ENCODE measurements at places on chromosomes 7 and 10.
A peak's percentile ranks its signal among the peaks of the same experiment; 100 is the strongest.

- DNase-seq, result no peak
These were observed 248.3 kb upstream of the IGFBP3 start for GRCh38 chr7:46169384-46169755.

- DNase-seq, result no peak
These were observed 40.3 kb downstream of the ARHGAP22 start for GRCh38 chr10:48564466-48565160.

- DNase-seq, result no peak
These were observed 667 bp downstream of the KLLN start for GRCh38 chr10:87862679-87863052.

DNA sequence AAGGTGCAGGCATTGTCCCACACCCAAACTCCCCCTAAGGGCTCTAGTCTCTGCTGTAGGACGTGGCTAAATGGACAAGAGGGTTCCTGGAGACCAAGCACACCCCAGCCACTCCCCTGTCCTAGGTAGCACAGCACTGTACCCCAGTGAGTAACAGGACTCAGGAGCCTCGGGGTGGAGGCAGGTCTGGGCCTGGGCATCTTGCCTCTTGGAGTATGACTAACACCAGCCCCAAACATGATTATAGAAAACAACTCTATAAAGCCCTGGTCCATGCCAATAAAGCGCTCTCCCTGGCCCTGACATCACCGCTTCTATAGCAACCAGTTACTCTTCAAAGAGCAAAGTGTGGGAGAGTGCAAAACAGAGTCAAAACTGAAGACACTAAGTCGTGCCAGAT, 195.0 kb downstream of the CALN1 start:
- no peak for DNase-seq

DNA sequence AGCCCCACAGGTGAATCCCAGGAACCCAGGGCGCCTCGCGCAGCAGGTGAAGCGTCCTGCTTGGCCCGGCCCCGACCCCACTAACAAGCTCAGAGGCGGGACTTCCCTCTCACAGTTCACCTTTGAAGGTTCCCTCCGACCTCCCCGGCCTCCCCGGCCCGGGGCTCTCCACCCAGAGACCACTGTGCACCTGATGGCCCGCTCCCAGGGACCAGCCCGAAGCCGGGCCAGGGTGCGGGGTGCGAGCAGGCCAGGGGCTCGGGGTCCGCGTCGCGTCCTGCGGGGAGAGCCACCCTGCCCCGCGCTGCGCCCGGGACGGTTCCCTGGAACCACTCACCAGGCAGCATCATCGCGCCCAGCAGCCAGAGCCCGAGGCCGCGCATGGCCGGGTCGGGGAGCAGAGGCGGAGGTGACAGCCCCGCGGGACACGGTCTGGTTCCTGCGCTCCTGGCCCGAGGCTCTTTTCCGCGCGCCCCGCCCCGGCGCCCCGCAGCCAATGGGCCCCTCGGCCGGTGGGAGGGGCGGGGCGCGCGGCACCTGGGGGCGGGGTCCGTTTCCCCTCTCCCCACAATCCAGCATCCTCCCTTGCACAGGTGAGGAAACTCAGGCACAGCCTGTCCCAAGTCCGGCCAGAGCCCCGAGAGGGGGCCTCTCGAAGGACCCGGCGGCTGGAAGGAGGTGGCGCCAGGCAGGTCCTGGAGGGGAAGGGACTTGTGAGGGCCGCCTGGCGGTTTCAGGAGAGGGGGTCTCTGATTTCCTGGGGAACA, at the start of gene ADAM8:
TSS of gene ADAM8 (minus strand) at position 434 of the 767 bp plus-strand sequence. CDS start at position 383, 51 bp downstream.
- DNase-seq, result peak; percentile 58

- peak; percentile 86 for DNase-seq
These were observed 4.4 kb upstream of the CCL26 start for GRCh38 chr7:75776295-75776971.

DNA sequence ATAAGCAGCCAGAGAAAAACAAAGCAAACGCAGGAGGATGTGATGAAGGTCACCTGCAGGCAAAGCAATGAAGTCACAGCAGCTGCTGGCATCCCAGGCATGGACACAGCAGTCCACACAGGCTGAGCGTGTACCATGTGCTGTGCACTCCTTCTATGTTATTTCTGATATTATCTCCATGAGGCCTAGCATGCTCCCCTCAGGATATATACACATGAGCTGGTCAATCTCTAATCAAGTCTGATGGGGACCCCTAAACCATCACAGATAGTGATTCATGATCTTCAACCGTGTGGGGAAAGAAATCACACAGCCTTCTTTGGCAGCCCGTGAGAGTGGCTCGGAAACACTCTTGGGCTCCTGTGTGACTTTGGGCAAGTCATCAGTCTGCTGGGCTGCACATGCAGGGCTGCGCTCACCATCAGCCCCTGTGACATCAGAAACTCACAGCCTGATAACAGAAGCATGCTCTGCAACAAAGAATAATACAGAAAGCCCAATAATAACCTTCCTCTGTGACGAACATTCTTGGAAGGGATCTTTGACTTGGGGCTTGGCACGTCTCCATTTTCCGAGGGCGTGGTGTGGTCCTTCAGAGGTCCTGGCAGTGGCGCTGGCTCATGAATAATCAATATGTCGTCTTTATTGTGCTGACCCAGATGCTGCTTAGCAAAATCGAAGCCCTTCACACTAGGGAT, 83.0 kb upstream of the ATP6V0A4 start:
- DNase-seq, result no peak

- DNase-seq, result no peak
These were observed 101.7 kb upstream of the SVIL start for GRCh38 chr10:29736366-29737073.

- no peak for DNase-seq
These were observed 23.3 kb downstream of the CNNM2 start for GRCh38 chr10:102941401-102941800.

DNA sequence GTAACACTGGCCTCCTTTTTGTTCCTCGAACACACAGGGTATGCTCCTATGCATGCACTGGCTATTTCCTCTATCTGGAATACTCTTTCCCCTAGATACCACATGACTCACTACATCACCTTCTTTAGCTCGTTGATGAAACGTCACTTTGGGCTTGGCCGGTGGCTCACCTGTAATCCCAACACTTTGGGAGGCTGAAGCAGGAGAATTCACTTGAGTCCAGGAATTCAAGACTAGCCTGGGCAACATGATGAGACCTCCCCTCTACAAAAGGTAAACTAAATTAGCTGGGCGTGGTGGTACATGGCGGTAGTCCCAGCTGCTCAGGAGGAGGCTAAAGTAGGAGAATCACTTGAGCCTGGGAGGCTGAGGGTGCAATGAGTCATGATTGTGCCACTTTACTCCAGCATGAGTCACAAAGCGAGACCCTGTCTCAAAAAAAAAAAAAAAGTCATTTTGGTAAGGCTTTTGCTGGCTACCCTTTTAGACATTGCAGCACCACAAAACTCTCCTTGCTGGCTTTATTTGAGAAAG, 14.5 kb downstream of the ANKIB1 start:
- DNase-seq, result no peak

- no peak for DNase-seq
These were observed 119.5 kb upstream of the PRSS1 start for GRCh38 chr7:142629588-142630260.

- DNase-seq, result no peak
These were observed 143.5 kb upstream of the ZMIZ1 start for GRCh38 chr10:78925275-78925674.

DNA sequence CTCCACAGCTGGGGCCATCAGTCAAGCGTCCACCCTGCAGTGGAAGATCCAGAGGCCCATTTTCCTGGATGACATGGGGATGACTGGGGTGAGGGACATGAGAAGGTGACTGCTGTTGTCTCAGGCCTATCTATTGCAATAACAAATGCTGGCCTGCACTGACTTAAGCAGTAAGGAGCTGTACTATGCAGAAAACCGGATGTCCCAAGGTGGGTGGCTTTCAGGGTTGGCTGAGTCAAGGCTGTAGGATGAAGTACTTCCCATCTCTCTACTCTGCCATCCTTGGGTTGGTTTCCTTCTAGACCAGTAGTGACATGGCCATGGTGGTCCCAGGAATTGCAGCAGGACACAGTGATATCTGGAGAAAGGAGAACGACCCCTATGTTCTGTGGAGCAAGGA, 48.1 kb downstream of the NEURL1 start:
- no peak for DNase-seq

DNA sequence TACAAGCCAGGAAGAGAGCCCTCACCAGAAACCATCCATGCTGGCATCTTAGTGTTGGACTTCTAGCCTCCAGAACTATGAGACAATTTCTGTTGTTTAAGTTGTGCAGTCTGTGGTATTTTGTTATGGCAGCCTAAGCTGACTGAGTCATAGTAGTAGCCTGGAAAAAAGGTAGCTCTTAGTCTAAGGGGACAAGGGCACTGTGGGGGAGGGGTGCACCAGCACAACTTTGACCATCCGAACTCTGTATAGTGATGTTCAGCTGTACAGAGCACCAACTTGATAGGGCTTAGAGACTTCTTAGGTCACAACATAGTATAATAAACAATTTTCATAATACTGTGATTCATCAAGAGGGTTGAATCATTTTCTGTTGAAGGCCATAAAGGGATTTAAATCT, 14.3 kb downstream of the EIF4EBP2 start:
- DNase-seq, result no peak

DNA sequence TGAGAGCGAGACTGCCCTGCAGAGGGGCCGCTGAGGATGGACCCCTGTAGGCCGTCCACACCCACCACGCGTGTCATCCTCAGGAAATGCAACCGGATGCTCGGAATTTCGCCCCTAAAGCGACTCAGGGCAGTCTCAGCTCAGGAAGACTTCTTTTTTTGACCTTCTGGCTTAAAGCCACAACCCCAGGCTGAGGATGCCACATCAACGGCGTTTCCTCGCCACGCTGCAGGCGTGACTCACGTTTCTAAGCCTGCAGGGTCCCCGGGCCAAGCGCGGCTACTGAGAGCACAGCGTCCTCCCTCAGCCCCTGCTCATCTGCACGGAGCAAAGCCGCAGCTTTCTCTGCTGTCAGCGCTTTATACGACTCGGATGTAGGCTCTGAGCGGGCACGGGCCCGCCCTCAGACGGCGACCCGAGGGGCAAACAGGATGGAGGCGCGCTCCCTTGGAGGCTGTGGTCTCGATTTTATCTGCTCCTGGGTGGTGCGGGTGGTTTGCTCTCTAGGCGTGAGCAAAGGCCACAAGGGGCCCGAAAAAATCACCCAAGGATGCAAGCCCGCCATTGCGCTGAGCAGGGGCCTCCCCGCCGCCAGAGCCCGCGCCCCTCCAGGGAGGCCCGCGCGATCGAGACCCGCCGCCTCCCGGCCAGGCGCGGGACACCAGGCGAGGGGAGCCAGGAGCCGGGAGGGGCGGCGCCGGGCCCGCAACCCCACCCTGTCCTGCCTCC, 726 bp upstream of the INSIG1 start:
- DNase-seq, result peak; percentile 82

- DNase-seq, result no peak
These were observed 790.3 kb upstream of the KCND2 start for GRCh38 chr7:119482671-119483070.

DNA sequence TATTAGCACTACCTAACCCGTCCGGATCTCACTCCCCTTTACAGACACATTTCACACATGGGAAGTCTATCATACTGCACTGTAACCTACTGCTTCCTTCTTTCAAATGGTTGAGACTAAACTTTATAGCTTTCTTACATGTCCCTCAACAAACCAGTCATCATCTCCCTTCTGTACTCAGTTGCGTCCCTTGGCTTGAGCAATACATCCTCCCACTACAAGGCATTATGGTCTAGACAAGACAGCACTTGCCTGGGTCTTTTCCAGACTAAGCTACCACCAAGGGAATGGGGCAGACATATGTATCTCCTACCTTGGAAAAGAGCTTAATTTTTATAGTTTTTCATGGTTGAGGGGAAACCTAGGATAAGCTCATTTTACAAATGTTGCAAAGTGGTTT, 575.2 kb downstream of the KCNMA1 start:
- no peak for DNase-seq

DNA sequence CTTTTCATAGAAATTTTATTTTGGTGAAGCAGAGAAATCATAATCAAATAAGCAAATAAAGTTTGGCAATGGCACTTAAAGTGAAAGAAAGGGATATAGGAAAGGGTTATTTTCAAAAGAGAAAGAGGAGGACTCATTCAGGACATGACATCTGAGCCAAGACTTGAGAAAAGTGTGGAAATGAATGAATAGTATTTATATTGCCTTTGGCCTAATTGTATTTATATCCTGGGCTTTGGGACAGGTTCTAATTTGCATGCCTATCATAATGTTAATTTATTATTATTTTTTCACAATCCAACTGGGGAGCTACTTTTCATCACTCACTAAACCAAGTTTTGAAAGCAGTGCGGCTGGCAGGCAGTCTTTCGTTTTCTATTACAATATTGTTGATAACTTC, 376.8 kb downstream of the HGF start:
- no peak for DNase-seq

- no peak for DNase-seq
These were observed 13.6 kb downstream of the WBP1L start for GRCh38 chr10:102757323-102757722.
